ENCODE measurements at places on chromosomes 2 and 18.
A peak's percentile ranks its signal among the peaks of the same experiment; 100 is the strongest.

GRCh38 chr2:198017068-198017467, 212.7 kb downstream of the PLCL1 start:
- no peak for DNase-seq

- DNase-seq = no peak
Measured at GRCh38 chr2:26325851-26326250, 20.1 kb upstream of the SELENOI start.

DNA sequence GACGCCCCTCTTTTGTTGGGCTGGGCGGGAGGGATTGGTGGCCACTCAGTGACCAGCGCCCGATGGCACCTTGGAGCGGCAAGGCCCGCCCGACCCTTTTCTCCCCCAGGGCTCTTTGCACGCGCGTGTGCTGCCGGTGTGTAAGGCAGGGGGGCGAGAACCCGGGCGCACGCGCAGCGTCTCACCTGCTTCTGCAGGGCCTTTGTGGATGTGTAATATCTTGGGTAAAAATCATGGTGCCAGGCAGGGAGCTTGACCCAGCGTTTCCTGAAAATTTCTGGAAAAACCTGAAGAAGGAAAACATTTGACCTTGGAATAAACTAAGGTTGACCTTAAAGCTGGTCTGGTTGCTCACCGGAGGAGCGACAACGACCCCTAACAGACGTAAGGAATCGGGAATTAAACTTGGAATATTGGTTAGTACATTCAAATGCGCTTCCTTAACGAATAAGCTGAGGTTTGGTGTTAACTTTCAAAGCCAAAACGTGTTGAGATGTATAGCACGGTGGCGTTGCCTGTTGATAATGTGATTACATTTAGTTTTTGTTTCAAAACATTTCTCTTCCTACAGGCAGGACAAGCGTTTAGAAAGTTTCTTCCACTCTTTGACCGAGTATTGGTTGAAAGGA, 438 bp downstream of the HSPE1 start:
- DNase-seq = no peak

DNA sequence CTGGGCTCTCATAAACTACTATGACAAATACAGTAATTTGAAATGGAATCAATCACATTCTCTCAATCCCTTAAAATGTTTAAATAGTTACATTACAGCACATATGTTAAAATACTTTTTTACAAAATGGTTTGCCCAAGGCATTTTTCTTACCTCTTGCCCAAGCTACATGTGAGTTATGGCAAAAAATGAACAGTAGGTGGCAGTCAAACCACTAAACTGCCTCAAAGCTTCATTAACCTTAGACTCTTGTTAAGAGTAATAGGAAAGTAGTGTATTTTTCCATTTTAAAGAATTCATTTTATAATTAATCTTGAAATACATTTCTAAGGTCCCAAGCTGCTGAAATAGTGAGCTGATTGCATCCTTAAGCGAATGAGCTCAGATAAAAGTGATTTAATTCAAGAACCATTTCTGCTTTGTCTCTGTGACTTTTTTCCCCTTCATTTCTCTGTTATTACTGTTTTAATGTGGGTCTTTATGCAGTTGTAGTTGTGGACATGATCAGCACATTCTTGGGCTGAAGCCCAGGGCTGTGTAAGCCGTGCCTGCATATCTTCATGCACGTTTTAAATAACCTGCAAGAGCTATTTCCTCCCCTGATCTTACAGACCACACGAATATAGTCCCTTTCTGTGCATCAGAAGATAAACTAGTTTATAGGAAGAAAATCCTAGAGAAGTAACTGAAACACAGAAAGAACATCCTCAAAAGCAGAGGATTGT, 311.8 kb downstream of the LNPK start:
- DNase-seq = peak; percentile 28

DNA sequence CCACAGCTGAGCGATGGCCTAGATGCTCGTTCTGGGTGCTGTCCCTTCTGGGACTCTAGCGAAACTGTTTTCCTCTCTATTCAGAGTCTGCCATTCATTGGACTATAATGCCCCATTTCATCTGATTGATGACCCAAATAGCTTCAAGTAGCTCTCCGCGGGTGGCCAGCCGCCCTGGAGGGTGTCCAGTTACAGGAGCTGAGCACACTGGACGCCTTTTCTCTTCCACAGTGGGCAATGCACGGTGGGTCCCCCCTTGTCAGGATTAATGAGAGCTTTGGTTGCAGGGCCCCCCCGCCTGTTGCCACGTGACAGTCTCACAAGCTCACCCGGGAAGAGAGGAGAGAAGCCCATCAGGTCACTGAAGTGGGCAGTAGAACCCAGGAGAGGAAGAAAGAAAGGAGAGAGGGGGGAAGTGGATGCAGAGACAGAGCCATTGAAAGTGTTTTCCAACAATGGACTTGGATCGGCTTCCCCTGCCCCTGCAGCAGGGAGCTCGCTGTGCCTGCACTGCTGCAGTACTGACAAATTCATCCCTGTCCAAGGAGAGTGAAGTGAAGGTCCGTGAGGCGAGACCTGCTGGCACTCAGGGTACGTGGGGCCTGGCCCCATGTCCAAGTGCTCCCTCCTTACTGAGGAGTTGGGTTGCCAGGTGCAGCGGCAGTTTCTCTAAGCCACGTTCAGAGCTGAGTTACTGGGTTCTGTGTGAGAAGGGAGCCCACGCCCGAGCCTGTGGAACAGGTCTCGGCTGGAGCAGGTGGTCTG, 44.8 kb downstream of the DIPK1C start:
- DNase-seq = no peak

DNA sequence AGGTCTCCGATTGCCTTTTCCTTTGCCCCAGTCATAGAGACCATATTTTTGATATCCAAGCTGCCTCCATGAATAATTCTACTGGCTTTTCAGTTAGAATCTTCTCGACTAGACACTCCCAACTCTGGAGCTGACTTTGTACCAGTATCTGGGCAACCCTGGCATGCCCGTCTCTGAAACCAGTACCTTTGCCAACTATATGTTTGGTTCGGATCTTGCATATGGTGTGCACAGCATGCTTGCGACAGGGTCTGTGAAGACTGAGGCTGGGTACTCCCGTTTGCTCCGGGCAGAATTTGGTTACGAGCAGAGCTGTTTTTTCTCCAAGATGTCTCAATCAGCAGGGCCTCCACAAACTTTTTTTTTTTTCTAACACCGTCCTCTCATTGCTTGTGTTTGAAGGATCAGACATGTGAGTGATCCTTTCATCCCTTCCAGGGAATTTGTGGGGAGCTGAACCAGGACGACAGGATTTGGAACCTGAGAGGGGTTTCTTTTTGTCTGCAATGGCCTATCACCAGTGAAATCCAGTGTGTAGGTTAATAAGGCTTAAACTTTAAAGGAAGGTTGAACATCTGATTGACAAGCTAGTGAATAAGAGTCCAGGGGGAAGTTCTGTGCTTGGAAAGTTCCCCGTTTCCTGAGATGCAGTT, 322.3 kb downstream of the MYCN start:
- DNase-seq = no peak

DNA sequence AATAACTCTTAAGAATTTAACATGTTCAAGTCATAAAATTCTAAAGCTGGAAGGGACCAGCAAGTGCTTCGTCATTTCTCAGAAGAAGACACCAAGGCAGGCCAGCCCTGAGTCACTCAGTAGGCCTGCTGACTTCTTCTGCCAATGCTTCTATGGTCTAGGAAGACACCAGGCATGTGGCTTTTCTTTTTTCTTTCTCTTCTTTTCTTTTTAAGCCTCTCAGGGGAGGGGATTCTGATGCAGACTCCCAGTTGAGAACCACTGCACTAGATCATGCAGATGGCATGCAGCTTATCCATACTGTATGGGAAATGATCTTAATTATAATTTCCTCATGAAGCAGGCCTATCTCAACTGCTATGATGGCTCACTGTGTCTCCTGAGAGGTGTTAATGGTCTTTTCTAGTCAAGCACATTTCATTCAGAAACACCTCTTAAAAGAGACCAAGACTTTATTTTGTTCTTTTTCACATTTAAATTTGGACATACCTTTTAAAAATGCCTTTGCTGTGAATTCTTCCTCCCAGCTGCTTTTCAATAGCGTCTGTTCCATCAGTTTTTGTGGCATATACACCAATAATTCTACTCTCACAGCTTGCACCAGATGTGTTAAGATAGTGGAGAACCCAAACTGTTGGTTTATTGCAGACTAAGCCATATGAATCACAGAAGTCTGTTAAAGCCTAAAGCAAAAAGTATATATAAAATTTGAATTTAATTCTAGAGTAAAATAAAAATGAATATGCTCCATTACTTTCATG, 11.3 kb downstream of the KCTD18 start:
- DNase-seq = no peak

DNA sequence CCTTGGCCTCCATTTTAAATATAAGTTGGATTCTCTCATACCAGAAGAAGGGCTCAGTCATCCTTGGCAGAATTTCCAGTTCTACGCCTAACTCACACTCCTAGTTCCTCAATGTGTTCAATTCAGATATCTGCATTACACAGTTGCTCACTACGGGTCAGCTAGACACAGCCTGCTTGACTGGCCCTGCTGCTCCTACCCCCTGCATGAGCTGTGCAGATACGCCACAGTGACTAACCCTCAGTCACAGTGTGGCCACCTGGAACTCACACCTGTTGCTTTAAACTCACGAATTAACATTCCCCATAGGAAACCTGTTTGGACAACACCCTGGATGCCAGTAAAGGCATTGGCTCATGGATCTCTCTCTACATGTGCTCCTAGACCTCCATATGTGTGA, 429.6 kb downstream of the NCKAP5 start:
- DNase-seq = no peak

DNA sequence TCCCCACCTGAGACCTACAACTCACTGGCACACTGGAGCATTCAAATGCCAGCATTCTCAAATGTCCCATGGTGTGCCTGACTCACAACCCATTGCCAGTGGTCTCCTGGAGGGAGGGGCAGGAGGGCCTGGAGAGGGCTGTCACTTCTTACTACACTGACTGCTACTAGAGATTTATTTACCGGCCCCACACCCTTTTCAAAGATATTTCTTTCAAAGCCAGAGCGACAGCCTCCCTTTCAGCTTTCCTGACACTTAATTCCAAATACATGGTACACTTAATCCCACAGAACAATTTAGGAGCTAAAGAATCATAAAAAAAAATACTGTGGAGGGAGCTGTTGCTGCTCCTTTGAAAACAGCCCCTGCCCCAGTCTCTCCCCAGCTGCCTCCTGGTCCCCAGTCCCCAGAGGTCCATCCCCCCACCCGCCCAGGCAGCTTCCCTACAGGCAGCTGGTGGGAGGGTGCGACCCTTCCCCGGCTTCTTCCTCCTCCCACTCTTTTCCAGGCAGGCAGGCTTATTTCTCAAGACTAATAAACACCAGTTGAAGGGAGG, 129.1 kb upstream of the SMAD2 start:
- DNase-seq = no peak

- DNase-seq = no peak
Measured at GRCh38 chr2:88165332-88166003, 4.7 kb upstream of the THNSL2 start.

GRCh38 chr18:36578871-36579710, 249.7 kb downstream of the TPGS2 start:
- DNase-seq = no peak

- DNase-seq = no peak
Measured at GRCh38 chr2:55363636-55364035, 56.0 kb downstream of the CCDC88A start.

- no peak for DNase-seq
Measured at GRCh38 chr2:5473635-5474034, 218.5 kb upstream of the SOX11 start.

GRCh38 chr2:11656671-11657101, 13.3 kb downstream of the NTSR2 start:
- DNase-seq = no peak

- DNase-seq = peak; percentile 8
Measured at GRCh38 chr2:169528271-169528701, 18.8 kb downstream of the KLHL41 start.

All from GM04503 (cell line).